ENCODE measurements at places on chromosomes 2 and 18.
A peak's percentile ranks its signal among the peaks of the same experiment; 100 is the strongest.

DNA sequence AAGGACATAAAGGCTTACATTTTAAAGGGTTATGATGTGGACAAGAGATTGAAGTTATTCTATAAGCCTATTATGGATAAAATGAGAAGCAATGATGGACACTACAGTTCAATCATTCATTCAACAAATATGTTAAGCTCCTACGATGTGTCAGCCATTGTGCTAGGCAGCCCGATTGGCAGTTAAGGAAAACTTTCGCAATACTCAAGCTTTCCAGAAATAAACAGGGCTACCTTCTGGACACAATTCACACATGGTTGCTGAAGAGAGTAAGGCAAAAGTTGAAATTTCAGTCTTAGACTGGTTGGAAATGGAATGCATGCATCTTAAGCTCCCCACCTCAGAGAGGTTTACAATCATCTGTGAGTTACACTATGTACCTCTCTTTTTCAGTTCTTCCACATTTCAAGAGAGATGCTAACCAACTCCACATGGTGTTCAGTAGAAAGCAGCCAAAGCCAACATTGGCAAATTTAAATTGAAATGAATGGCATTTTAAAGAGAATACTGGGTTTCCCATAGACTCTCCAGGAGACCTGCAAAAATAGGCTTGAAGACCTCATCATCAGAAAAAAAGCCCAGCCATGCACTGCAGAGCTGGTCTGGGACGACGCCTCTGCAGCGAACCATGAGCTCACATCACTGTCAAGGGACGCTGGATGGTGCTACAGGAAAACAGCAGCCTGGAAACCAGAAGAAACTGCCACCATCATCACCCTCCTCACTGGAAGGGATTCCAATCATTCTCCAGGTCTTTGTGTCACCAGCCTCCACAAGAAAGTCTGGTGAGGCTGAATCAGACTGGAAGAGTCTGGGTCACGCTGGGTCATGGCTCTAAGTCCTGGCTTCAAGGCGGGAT lies 276.3 kb downstream of the AFF3 start:
- DNase-seq = no peak

DNA sequence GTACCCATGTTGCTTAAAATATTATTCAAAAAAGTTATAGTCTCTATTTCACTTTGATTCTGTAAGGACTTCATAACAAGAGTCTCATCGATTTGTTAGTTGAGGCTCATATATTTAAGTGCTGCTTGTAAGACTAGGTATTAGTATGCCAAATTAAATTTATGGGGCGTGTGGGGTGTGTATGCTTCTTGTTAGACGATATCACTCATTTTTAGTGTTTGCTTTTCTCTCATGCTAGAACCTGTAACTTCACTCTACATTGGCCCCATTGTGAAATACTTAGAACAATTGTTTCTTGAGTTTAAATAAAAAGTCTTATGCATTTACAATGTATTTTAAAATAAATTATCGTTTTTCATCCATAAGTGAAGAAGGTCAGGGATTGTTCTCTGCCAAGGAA lies 63.6 kb downstream of the CTNNA2 start:
- no peak for DNase-seq

DNA sequence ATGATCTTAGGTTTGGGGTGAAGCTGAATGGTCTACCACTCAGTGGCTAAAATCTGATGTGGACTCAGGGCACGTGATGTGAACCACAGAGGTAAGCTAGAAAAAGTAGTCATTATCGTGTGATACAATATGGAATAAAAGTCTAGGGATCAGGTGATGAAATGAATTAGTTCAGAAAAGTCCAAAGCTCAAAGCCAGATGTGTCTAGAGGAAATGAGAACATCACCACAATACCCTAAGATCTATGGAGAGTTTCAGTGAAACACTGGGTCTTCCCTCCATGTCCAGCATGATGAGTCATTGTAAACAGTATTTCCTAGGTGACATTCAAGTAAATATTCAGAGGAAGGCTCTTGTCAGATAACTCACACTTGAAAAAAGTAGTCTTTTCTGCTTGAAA lies 1257.4 kb upstream of the ZEB2 start:
- DNase-seq = no peak

DNA sequence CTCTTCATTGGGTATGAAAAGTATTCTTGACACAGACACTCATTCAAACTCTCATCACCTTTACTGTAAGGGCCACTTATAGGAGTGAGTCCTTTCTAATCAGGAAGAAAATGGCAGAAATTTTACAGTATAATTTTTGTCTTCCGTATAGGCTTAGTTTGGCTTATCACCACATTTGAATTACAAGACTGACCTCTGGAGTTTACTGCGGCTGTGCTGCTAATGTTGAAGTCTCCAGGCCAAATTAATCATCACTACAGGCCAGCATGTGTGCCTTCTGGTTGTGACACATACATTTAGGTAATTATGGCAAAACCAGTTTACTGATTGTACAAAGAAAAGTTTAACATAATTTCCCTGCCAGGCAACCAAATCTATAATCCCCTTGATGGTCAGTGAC lies 753.6 kb upstream of the GCFC2 start:
- no peak for DNase-seq

DNA sequence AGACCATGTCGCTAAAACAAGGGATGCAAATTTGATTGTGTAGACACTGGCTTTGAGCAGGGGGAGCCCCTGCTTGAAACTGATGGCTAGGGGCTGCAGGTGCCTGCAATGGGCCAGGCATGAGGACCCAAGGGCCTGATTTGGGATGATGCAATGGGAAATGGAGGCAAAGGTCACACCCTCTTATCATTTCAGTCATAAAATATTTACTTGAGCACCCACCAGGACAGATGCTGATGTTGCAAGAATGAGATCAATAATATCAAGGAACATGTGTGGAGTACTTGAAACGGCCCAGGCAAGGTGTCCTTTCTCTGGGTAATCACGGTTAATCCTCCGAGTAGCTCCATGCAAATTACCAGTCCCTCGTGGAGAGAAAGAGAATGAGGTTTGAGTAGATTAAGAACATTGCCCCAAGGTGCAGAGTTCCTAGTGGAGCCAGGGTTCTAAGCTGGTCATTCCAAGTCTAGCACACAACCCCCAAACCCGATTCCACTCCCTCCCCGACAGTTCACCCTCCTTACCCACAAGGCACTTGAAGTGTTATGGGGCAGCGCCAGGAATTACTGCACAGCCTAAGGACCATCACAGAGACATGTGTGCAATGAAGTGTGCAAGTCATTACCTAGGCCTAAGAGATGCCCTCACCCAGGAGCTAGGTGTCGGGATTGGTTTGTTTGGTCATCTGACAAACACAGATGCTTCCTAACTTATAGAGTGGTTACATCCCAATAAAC lies 14.0 kb upstream of the TMBIM1 start:
- DNase-seq = no peak

- no peak for DNase-seq
Observed at GRCh38 chr2:224520064-224520463, 65.1 kb downstream of the CUL3 start.

GRCh38 chr18:79167526-79168190 lies 98.5 kb downstream of the ATP9B start:
- DNase-seq = no peak

- peak; percentile 64 for DNase-seq
Observed at GRCh38 chr2:240820607-240821428, 799 bp upstream of the KIF1A start.

GRCh38 chr2:20514596-20515269 lies 67.9 kb downstream of the RHOB start:
- DNase-seq = peak; percentile 43

GRCh38 chr2:226474131-226474530 lies 325.5 kb downstream of the IRS1 start:
- no peak for DNase-seq

DNA sequence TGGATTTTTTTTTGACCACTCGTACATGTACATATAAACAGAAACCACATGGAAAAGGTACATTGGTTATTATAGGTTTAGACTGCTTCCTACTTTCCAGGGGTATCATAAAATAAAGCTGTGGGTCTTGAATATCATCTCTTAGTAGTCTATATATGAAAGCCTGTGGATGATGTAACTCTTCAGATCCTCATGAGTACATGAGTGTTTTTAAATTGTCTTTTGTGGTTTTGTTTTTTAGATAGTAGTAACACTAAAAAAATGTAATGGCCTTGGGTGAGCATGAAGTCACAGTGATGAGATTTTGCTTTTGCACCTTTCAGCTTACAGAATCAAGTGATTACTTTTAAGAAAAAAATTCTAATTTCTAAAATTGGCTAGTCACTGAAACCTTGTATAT lies 80.2 kb downstream of the RAB3GAP1 start:
- no peak for DNase-seq

DNA sequence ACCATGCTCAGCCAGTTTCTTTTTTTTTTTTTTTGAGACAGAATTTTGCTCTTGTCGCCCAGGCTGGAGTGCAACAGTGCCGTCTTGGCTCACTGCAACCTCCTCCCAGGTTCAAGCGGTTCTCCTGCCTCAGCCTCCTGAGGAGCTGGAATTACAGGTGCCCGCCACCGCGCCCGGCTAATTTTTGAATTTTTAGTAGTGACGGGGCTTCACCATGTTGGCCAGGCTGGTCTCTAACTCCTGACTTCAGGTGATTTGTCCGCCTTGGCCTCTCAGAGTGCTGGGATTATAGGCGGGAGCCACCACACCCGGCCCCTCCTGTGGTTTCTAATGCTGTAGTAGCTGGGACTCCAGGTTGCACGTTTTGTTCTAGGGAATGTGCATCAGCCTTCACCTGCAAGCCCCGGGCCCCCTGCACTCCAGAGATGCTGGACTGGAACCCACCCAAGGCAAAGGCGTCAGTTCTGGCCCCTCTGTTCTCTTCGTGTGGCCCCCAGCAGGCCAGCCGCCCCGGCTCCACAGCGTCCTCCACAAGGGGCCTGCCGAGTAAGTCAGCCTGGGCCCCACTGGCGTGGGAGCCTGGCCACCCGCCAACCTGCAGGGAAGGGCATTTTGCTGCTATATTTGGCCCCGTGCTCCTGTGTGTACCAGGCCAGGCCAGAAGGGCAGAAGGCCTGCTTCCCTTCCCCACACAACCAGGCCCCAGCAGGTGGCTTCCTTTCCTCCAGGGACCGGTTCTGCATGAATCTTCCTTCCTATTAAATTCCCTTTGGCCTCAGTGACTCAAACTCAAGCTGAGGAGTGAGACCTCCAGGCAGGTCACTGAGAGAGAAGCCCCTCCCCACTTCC lies 25.7 kb upstream of the B3GNT7 start:
- DNase-seq = peak; percentile 59

DNA sequence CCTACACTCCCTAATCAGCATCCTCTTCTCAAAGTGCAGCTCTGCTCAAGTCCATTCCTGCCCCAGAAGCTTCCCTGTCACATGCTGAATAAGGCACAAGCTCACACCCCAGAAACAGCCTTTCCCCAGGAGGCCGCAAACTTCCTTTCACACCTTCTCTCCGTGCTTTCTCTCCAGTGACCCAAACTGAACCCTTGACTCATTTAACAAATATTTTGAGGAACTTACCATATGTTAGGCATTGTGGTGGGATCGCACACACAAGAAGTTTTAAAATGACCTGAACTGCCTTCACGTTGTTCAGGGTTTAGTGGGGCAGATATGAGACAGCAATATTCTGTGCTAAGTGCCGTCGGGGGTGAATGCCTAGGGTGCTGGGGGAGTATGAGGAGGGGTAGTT lies 161.3 kb downstream of the INSIG2 start:
- no peak for DNase-seq

DNA sequence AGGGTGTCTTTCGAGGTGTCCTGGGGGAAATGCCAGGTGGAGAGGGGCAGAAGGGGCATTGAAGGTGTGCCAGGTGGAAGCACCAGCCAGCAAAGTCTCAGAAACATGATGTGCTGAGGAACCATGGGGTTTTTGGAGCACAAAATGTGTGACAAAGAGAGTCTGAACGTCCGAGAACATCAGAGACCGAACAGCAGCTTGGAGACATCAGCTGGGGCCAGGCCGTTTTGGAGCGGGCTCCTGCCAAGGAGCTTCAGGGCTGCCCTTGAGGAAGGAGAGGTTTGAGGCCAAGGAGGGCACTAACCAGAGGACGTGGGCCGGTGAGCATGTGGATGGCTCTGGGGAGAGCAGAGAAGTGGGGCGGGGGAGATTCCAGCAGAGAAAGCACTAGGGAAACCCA lies 5.3 kb upstream of the MBP start:
- no peak for DNase-seq

DNA sequence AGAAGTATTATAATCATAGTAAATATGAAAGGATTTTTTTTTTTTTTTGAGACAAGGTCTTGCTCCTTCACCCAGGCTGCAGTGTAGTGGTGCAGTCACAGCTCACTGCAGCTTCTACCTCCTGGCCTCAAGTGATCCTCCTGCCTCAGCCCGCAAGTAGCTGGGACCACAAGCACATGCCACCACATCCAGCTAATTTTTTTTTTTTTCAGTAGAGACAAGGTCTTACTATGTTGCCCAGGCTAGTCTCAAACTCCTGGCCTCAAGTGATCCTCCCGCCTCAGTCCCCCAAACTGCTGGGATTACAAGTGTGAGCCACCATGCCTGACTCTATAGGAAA lies 301.6 kb upstream of the STON1 start:
- DNase-seq = no peak

- DNase-seq = no peak
Observed at GRCh38 chr2:61016392-61017002, 1.0 kb upstream of the PEX13 start.

- no peak for DNase-seq
Observed at GRCh38 chr2:102975996-102976975, 214.5 kb downstream of the TMEM182 start.

All from spleen (tissue), 13 donors.